CD14-positive monocyte (primary cell): ENCODE measurements at places on chromosomes 1 and 21.

GRCh38 chr1:27601771-27602461 lies 2.0 kb downstream of the AHDC1 start:
- DNase-seq, result no peak

- DNase-seq, result no peak
Measured at GRCh38 chr1:53730224-53730865, 8.6 kb downstream of the GLIS1 start.

- DNase-seq, result no peak
Measured at GRCh38 chr1:30340934-30341333, 382.5 kb downstream of the MATN1 start.

GRCh38 chr1:156711011-156711817 lies 5.8 kb upstream of the CRABP2 start:
- DNase-seq, result no peak

- peak; percentile 31 for DNase-seq
Measured at GRCh38 chr1:229272164-229273158, 1.6 kb downstream of the RAB4A start.

DNA sequence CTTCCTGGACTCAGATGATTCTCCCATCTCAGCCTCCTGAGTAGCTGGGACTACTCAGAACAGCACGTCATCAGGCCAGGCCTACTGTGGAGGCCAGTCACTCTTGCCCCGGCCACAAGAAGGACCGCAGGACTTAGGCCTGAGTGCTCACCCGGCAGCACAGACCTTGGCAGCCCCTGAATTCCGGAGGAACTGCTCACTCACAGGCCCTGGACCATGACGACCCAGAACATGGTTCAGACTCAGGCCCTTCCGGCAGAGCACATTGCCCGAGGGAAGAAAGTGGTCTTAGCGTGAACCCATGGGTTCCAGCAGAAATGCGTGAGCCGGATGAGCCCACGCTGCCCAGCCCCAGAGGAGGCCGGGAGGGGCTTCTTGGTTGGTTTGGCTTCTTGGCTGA lies 177.3 kb upstream of the TMEM51 start:
- no peak for DNase-seq

- DNase-seq, result no peak
Measured at GRCh38 chr1:2206813-2207487, 12.4 kb upstream of the FAAP20 start.

DNA sequence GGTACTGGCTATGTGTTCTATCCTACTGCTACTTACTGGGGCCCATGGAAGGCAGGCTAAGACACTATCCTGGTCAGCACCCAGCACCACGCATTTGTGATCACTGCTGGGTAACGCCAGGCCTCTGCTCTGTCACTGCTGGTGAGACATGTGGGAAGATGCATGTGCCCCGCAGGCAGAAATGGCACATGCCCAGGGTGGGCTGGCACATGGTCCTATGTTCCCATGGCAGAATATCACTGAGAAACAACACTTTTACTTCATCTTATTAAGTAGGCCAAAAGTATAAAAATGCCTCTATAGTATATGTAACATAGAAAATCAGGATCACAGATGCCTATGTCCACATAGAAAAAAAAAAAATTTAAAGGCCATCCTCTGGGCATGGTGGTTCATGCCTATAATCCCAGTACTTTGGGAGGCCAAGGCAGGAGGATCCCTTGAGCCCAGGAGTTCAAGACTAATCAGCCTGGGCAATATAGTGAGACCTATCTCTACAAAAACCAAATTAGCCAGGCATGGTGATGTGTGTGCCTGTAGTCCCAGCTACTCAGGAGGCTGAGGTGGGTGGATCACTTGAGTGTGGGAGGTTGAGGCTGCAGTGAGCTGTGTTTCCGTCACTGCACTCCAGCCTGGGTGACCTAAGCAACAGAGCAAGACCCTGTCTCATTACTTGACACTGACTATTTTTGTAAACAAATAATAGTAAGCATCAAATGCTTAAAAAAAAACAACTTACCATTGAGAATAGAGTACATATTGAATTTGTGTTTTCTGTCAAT lies 11.5 kb downstream of the DDX59 start:
- no peak for DNase-seq

- no peak for DNase-seq
Measured at GRCh38 chr21:43006874-43007208, 32.5 kb downstream of the PKNOX1 start.

DNA sequence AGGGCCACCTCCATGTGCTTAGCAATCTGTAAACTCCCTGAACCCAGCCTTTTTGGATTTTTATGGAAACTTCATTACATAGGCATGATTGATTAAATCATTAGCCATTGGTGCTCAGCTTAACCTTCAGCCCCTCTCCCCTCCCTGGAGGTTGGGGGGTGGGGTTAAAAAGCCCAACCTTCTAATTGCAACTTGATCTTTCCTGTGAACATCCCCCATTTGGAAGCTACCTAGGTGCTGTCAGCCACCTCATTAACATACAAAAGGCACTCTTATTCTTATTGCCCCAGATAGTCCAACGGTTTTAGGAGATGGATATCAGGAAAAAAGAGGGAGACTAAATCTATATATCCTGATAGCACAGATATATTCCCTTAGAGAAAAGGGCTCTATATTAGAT lies 424.0 kb upstream of the BEND5 start:
- DNase-seq, result no peak

- DNase-seq, result no peak
Measured at GRCh38 chr1:7684132-7684531, 87.0 kb upstream of the VAMP3 start.
